ENCODE measurements at places on chromosomes 2 and 18.

GRCh38 chr2:128416806-128417205 is 98.1 kb upstream of the HS6ST1 start:
- DNase-seq, result no peak

GRCh38 chr2:203685081-203685621 is 21.3 kb upstream of the CD28 start:
- no peak for DNase-seq

DNA sequence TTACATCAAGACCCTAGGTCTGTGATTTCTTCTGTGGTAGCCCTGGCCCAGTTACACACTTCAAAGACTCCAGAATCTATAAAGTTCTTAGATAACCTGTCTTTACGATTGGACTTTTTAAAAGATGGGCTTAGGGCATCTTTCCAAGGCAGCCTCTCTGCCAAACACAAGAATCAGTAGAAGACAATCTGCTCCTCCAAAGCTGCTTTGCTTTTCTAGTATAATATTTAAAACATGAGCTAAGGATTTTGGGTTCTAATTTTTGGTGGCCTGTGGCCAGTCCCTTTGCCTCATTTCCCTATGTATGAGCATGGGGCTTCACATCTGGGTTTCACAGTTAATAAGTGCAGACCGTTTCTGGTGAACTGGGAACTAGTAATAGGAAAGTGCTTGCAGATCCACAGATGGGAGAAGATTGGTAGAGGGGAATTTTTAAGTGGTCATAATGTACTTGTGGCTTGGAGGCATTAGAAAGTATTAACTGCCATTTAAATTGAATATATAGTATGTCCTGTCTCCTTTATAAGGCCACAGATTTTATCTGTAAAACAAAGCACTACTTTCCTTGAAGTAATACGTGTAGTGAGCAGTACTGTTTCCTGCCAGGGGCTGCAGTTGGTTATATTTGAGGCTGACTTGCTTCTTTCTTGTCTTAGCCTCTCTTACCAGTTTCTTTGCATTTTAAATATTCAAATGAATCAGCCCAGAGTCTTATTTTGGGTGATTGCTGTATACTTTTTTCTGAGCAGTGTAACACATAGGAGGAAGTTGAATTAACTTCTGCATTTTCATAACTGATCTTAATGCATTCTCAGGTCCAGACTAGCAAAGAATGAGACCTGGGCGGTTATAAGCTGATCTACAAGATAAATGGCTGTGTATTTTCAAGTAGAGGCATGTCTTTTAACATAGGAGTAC is 1.5 kb downstream of the ARPC2 start:
- DNase-seq, result no peak

GRCh38 chr2:177888581-177888980 is 184.0 kb downstream of the PDE11A start:
- no peak for DNase-seq

- DNase-seq, result no peak
Measured at GRCh38 chr2:104127049-104127770, 726.7 kb upstream of the POU3F3 start.

GRCh38 chr18:62437235-62438017 is 85.4 kb upstream of the ZCCHC2 start:
- DNase-seq, result no peak

DNA sequence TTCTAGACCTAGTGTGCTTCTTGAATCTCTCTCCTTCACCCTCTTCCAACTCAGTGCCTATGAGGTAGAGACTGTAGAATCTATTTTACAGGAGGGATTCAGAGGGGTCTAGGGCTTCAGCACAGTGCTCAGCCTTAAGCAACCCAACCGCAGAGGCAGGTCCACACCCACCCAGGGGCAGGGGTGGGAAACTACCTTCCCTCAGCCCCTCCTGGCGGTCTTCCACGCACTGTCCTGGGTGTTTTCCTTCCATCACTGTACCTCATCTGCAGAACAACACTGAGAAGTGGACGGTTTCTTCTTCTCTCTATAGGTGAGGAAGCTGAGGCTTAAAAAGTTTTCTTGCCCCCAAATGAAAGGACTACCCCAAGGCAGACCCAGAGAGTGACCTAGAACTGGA is 222.3 kb downstream of the ALK start:
- DNase-seq, result no peak

- no peak for DNase-seq
Measured at GRCh38 chr18:966759-967576, 62.3 kb downstream of the ADCYAP1 start.

DNA sequence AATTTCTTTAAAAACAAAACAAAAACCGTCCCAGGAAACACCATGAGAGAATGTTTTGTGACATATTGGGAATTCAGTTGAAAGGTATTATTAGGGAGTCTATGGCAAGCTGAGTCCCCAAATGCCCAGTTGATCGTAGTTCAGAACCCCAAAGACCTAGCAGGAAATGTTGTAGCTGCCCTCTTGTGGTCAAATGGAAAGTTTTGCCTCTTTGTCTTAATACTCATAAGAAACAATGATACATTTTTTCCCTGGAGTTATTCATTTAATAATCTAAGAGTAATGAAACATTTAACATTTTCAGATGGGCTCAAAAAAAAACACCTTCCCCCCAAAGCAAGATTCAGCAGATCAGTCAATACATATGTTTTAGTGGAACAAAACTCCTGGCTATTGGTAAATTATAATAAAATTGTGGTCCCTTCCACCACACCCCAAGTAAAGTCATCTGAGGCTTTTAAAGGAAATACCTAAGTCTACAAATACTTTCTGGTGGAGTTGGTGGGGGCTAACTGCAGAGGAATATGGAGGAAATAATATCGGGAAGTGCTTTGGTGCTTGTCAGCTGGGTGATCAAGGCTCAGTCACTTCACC is 37.8 kb upstream of the EFEMP1 start:
- no peak for DNase-seq

DNA sequence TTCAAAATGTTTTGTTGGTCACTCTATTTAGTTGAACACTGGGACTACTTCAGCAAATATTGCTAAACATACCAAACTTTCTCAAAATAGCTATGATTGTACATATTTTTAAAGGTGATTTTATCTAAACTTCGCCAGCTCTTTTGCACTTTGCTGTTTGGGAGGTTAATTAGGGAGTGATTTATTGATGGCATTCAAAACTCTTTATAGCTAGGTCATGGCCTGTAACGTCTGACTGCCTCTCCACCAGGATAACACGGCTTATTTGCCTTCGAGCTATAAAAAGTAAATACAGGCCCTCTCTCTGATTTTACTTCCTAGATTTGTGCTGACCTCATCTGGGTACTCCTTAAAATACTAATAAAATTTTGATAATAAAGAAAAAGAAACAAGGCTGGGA is 931.9 kb downstream of the DCDC2C start:
- no peak for DNase-seq

- no peak for DNase-seq
Measured at GRCh38 chr2:142870526-142870925, 6.9 kb upstream of the KYNU start.

- no peak for DNase-seq
Measured at GRCh38 chr2:20652141-20652540, 1.2 kb upstream of the HS1BP3 start.
